Activated CD4-positive, alpha-beta T cell treated with anti-CD3 and anti-CD28 coated beads for 48 hours (primary cell): ENCODE measurements at places on chromosomes 7 and 10.

- DNase-seq: no peak
These were observed 18.2 kb downstream of the ANLN start for GRCh38 chr7:36407636-36408550.

GRCh38 chr7:8638076-8638475 is 204.7 kb downstream of the NXPH1 start:
- no peak for DNase-seq

- DNase-seq: no peak
These were observed 194.3 kb downstream of the TPK1 start for GRCh38 chr7:144641389-144642044.

DNA sequence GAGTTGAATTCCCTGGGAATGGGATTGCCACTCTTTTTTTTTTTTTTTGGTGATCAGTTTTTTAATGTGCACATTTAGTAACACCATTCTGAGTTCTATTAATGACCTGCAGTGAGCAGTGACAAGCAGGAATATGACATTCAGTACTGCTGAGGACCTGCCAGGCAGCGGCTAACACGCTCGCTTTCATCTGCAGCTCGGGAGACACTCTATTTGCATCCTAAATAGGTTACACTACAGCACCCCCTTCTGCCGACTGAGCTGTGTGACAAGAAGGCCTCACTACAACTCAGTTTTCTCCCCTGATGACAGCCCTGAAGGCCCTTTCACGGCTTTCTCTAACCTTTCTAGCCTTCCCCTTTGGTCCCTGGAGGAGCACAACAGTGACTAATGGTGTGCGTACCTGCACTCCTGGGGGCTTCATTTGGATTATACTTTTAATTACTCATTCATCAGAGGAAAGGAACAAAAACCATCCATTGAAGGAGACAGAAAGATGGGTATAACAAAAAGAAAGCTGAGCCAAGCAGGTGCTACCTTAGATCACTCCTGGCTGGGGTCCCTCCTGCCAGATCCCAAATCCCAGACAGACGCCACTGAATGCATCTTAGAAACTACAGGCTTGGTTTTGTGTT is 872.4 kb downstream of the LRMDA start:
- DNase-seq: peak; percentile 36

GRCh38 chr7:152486968-152487367 is 51.2 kb upstream of the KMT2C start:
- no peak for DNase-seq

DNA sequence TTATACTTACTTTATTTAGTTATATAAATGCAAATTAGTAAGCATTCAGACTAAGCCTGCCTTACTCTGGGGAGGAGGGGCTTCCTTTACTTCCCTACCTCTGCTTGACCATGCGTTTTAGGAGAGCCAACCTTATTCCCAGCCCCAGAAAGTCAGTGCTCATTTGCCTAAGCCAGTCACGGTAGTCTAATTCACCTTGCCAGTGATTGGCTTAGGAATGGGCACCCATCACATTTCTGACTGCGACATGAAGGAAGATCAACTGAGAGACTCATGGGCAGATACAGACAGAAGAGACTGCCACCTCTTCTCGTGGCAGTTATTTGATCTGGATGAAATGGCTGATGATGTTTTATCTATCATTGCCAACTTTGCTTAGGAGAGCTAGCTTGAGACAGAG is 29.5 kb downstream of the RPA3 start:
- DNase-seq: no peak

GRCh38 chr7:131638641-131639430 is 82.4 kb upstream of the PODXL start:
- no peak for DNase-seq

DNA sequence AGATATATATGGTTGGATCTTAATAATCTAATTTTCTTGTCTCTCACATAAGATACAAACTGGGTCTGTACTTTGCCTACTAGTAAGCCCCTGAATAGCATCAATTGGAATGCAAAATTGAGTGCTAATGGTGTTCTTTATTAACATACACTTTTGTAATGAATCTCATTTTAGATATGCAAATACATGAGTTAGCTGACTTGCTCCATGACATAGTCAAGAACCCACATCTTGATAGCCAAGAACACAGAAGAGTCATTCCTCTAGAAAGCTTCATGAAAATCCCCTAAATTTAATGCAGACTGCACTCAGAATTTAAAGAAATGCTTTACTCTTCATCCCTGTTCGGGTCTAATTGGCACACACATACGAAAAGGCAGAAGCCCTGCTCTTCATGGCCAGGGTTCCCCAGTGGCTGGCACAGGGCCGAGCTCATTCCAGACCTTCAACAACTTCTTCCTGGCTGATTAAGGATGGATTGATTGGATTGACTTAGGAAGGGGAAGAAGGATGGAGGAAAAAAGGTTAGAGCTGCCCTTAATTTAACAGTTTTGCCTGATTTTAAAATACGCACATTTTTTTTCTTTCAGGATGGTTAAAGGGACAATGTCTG is 431.1 kb upstream of the KLF6 start:
- no peak for DNase-seq

DNA sequence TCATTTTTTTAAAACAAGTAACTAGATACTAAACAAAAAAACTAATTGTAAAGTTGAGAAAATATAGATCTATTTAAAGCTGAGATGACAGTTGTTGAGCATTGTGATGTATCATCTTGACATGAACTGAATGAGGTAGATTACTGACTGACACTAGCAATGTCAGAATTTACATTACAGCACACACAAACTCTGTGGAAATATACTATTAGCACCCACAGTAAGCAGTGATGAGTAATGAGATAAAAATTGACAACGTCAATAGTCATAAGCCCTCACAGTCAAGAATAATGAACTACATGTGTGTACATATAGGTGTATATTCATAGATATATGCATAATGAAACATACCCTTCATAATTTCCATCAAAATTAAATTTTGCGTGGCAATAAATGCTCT is 368.4 kb downstream of the TFEC start:
- DNase-seq: no peak

GRCh38 chr7:26696978-26697377 is 167.4 kb downstream of the SKAP2 start:
- DNase-seq: no peak

DNA sequence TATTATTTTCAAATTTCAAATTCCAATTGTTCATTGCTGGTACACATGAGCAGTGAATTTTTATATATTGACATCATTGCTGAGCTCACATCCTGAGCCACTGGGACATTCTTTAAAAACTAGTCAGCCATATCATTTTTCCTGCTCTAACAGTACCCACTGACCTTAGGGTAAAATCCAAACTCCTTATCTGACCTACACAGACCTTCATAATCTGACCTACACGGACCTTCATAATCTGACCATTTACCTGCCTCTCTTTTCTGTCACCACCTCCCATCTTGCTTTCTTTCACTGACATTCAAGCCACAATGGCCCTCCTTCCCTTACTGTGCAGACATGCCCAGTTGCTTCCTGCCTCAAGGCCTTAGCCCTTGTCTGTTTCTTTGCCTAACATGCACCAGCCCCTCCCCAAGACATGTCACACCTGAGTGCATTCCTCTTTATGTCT is 16.1 kb upstream of the CUZD1 start:
- DNase-seq: no peak

GRCh38 chr7:73519867-73520672 is 2.0 kb downstream of the BAZ1B start:
- DNase-seq: peak; percentile 54

DNA sequence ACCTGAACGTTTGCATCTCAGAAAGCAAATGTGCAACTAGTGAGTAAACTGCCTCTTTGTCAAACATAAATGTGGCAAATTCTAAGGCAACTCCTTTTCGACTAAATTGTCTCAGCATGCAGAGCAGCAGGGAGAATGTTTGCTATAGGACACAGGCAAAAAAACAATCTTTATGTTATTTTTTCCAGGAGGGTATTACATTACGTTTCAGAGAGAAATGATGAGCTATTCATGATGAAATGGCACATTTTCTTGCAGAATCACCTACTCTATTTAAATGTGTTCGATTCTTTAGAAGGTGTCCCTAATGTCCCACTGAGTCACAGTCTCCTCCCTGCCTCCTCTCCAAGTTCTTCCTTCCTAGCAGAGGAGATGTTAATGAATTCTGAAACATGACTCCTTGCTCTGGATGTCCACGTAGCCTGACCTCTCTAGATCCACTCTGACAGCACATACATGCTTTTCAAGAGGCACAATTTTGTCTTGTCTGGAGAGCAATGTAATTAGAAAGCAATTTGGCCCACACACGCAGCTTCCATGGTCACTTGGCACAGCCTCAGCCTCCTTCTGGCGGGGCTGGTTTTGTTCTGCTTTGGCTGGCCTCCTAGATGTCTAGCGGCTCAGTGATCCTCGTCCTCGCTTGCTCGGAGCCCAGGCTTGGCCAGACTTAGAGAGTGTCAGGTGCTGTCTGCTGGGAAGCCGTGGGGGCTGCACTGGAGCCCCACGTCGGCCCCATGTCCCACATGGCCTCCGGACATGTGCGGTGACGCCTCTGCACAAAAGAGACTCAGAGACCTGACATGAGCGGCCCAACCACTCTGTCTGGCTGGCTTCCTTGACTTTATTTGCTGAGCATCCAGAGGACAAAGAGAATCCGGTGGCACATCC is 125.7 kb upstream of the ZNF438 start:
- no peak for DNase-seq

DNA sequence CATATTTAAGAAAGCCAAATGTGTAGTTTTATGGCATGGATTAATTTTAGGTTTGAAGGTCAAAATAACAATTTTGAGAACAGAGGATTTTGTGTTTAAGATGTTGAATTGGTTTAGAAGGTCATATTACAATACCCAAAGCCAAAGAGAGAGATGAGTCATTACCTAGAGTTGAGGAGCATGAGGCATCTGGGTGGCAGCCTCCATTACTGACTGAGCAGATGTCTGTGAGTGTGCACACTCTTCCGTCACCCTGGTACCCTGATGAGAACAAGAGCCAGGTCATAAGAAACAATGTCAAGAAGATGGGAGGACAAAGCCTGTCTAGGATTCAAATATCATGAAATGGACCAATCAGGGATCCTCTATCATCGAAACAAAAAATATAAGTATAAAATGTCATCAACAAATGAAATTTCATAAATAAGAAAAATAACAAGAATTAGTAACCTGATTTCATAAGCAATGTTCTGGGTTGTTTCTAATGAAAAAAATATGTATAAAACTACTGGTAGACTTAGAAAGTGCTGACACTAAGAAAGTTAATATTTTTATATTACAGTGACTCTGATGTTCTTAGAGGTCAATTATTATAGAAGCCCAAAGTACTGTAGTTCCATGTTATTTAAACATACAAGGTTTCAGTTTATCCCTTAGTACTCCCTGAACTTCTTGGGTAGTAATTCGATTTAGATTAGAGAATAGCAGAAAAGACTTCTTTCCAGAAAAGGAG is 20.0 kb downstream of the CUBN start:
- peak; percentile 15 for DNase-seq

DNA sequence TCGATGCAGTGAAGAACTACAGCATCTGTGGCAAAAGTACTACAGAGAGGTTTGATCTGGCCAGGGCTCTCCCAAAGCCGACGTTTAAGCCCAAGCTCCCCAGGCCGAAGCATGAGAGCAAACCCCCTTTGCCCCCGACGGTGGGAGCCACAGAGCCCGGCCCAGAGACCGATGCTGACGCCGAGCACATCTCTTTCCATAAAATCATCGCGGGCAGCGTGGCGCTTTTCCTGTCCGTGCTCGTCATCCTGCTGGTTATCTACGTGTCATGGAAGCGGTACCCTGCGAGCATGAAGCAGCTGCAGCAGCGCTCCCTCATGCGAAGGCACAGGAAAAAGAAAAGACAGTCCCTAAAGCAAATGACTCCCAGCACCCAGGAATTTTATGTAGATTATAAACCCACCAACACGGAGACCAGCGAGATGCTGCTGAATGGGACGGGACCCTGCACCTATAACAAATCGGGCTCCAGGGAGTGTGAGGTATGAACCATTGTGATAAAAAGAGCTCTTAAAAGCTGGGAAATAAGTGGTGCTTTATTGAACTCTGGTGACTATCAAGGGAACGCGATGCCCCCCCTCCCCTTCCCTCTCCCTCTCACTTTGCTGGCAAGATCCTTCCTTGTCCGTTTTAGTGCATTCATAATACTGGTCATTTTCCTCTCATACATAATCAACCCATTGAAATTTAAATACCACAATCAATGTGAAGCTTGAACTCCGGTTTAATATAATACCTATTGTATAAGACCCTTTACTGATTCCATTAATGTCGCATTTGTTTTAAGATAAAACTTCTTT is 2.3 kb downstream of the LRRTM3 start:
- DNase-seq: no peak

DNA sequence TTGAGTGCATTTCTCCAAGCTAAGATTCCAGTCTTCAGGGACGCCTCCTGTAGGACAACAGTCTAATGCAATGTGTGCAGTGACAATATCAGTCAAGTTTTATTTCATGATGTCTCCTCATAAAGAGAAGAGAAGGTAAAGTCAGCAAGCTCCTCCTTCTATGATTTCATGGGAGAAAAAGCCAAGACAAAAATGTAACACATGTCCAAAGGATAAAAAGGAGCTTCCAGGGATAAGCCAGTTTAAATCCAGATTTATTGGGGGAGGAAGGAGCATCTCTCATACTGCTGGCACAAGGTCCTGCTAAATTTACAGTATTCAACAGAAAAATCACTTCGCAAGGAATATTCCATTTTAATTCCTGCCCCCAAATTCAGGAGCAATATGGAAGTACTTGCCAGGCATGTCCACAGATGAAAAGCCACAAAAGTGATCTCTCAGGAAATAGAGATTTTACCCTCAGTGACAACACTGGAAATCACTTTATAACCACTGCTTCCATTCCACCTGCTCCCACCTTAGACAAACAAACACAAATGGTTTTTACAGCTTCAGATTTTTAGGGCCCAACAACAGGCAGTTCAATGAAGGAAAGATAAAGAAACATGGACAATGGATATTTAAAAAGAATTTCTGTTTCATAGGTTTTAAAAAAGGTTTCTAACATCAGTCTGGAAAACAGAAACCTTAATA is 677.5 kb upstream of the C7orf33 start:
- DNase-seq: no peak

DNA sequence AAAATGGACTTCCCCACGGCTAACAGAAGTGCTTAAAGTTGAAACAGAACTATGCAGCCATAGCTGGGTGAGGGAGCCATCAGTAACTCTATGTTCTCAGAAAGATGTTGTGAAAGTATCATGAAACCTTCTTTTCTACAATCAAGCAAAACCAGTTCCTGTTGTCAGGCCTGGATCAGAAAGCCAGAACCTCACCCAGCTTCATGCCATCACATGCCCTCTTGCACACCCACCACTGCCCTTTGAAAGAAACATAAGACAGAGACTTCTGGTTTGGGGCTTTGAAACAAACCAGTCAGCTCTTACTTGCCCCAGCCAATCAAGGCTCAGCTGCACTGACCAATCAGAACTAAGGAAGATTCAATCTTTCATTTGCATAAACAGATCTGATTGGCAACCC is 230.8 kb upstream of the FERD3L start:
- DNase-seq: no peak

GRCh38 chr7:4434306-4434705 is 247.8 kb upstream of the FOXK1 start:
- no peak for DNase-seq
